ENCODE measurements at places on chromosomes 5 and 9.

DNA sequence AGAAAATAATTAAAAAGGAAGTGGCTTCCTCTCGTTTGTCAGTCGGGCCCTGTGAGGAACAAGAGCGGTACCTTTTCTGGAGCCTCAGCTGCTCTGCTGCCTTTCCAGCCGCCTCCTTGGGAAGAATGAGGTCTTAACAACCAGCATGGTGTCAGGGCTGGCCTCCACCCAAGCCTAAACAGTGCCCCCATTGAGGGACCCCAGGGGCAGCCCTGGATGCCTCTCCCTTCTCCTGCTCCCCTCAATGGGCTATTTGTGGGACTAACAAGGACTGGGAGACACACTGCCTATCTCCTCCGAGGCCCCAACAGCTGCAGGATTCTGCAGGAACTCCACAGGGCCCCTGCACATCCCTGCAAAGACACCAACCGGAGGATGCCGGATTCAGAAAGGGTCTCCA lies 155.4 kb upstream of the MAP3K1 start:
- DNase-seq: no peak

GRCh38 chr5:167271511-167271910 lies 1019.9 kb upstream of the WWC1 start:
- DNase-seq: no peak

DNA sequence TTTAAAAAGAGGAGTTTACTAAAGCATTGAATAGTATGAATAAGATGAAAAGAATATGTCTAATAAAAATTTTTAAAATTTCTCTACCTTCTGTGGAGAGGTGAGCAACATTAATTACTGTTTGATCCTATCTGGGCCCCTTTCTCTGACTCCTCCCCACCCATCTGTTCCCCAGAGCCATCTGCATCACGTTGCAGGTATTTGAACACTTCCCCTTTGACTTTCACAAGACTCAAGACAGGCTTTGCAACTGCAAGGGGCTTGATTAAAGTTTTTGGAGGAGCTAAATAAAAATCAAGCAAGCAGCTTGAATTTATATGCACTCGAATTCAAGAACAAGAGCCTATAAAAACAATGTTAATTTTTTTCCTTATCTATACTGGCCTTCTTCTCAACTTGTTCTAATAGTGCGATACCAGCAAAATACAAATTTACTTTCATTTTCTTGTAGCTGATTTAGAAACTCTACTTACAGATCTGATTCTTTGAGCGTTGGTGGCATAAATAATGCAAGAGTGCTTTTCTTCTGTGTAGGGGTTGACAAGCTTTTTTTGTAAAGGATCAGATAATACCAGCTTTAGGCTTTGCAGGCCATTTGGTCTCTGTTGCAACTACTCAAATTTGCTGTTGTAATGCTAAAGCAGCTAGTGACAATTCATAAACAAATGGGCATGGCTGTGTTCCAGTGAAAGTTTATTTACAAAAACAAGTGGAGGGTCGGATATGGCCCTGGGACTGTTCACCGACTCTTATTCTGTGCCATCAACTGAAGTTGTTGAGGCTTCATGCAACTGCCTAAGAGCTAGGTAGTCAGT lies 21.2 kb downstream of the TXNDC8 start:
- no peak for DNase-seq

DNA sequence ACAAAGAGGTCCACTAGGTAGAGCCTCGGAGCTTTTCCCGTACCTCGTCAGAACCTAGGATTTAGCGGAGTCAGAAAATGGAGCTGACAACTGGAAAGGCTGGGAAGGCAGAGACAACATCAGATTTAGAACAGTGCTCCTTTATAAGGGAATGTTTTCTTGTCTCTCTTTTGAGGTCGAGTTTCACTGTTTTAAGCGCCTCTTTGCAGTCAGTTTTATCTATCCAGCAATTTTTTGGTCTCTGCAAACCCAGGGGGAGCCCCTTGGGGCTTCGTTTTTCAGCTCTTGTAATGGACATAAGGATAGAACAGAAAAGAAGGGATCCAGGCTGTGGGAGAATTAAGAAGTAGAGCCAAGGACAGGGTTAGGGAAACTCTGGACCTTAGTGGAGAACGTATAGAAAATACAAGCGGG lies 80.5 kb downstream of the FNBP1 start:
- no peak for DNase-seq

DNA sequence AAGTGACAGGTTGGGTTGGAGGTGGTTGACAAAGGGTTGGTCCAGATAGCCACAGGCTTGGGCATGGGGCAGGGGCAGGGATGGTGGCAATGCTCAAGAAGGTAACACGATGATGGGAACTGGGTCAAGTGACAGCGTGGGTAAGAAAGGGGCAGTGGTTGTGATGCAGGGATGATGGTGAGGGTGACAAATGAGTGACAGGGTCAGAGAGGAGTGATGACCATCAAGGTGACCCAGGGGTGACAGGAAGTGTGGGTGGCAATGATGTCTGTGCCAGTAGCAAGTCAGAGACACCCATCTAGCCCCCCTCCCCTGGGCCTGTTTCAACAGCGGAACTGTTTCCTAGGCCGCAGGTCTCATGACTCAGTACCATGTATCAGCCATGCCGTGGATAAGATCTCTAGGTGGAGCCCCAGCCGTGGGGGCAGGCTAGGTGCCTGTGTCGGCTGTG lies 20.5 kb downstream of the AQP3 start:
- DNase-seq: no peak

DNA sequence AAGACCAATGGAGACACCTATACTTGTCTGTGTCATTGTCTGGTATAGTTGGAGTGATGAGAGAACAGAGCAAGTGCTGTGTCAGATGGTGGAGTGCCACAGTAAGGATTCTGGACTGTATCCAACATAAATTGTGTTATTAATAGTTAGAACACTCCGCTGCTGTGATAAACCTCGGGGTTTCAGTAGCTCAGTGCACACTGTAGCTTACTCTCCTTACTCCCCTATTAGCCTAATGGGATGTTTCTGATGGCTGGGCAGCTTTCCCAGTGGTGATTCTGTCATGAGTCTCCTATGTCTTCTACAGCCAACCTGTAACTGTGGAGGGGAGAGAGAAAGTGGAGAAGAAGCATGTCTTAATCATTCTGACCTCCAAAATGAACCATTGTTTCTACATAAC lies 127.6 kb upstream of the PTCH1 start:
- DNase-seq: no peak

DNA sequence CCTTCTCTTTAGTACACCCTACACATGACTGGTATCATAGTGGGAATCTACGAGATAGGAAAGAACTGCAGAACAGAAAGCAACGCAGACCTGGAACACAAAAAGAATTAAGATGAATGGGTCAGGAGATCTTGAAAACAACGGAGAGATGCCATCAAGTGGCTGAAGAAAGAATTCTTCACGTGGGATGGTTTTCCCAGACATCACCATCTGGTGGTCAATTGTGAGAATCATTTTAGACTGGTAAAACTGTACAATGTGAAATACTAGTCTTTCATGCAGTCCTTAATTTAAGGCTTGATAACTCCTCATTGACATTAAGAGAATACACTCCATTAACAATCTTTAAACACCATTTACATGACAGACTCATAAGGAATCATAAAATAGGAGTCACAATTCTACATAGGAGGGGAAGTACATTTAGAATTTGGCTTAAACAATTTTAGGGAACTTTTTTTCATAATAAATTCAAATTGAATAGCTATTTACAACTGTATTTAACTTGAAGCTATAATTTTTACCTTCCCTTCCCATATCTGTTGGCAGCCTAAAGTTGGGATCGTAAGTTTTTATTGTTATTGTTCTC lies 128.4 kb upstream of the TRPM3 start:
- DNase-seq: no peak

GRCh38 chr9:89387197-89387849 lies 69.0 kb downstream of the SECISBP2 start:
- DNase-seq: no peak

DNA sequence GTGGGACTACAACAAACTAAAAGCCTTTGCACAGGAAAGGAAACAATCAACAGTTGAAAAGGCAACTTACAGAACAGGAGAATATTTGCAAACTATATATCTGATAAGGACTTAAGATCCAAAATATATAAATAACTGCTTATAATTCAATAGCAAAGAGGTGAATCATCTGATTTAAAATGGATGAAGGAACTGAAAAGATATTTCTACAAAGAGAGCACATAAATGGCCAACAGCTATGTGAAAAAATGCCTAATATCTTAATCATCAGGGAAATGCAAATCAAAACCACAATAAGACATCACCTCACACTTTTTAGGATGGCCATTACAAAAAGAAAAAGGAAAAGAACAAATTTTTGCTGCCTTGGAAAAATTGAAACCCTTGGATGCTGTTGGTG lies 100.4 kb downstream of the LURAP1L start:
- no peak for DNase-seq

- DNase-seq: no peak
These were observed 671.1 kb downstream of the TAF11L14 start for GRCh38 chr5:18305288-18305924.

DNA sequence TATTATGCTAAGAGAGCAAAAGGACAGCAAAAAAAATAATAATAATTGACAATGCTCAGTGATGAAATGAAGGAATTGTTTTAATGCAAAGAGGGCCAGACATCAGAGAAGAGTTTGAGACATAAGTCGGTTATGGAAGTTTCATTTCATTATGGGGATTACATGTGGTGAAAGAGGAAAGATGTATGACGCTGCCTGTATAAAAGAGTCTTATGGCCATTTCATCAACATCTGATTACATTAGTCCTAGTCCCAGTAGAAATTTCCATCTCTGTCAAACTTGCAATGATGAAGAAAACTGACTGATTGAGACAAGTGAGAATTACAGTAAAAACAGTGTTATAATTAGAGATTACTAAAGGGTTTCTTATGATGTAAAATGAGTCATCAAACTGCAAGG lies 900.6 kb upstream of the CDH9 start:
- no peak for DNase-seq

DNA sequence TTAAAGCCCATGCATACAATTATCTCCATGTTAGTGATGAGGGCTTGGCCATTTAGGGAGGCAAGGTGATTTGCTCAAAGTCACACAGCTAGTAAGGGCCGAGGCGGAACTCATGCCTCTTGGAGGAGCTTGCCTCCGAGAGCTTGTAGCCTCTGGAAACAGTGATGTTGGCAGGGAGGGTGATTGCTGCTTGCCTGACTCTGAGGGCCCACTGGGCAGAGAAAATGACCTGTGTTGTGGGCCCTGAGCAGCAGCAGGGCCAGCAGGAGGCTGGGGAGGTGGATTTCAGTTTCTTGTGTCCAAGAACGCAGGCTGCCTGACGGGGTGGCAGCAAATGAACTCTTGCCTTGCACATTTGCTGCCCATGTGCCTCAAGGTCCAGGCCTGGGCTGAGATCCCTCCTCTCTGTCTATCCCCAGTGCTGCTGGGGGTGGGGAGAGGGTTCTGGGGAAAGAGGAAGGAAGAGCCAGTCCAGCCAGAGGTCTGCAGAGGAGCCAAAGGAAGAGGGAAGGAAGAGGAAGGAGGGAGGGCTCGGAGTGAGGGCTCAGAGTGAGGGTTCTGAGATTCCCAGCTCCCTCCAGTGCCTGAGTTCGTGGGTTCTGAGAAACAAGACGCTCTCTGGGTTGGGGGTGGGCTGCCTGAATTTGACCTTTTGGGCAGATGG lies 16.2 kb upstream of the PTGS1 start:
- DNase-seq: no peak

GRCh38 chr9:128420060-128420650 lies 502 bp upstream of the CERCAM start:
- no peak for DNase-seq

DNA sequence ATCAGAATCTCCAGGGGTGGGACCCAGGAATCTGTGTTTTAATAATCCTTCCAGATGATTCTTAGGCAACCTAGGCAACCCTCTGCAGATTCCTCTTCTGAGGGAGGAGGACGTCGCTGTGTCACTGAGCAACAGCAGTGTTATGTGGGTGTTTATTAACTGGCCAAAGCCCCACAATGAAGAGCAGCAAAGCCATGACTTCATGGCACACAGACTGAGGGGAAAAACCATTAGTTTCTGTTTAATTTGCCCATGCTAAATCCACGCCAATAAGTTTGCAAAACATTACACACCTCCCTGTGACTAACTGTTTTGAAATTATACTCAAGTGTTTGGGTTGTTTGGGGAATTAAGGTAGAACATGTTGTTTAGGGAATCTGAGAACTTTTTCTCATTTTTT lies 83.7 kb upstream of the TMED7 start:
- DNase-seq: no peak

GRCh38 chr9:109139851-109140250 lies 20.1 kb upstream of the TMEM245 start:
- no peak for DNase-seq

- no peak for DNase-seq
These were observed at the start of gene GPR151 for GRCh38 chr5:146516151-146516475. TSS of gene GPR151 (minus strand) at chr5:146516190. CDS start at chr5:146516113, 77 bp downstream.

DNA sequence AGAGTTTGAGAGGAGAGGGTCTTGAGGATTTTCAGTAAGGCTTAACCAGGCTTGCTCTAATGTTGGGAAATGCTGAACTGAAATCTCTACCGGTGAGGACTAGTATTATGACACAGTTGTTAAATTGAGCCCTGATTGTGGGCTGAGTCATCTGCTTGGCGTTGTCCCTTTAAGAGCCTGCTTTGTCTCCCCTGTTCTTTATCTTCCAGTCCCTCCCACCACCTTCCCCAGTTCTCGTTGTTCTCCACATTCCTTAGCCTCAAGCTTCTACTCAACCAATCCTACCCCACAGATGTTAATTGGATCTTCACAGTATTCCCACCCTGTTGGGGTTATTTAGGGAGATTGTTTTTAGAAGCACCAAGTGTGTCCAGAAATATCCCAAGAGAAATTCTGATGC lies 57.6 kb downstream of the ANKRD55 start:
- DNase-seq: no peak

GRCh38 chr5:155332618-155333017 lies 319.1 kb downstream of the KIF4B start:
- DNase-seq: no peak

DNA sequence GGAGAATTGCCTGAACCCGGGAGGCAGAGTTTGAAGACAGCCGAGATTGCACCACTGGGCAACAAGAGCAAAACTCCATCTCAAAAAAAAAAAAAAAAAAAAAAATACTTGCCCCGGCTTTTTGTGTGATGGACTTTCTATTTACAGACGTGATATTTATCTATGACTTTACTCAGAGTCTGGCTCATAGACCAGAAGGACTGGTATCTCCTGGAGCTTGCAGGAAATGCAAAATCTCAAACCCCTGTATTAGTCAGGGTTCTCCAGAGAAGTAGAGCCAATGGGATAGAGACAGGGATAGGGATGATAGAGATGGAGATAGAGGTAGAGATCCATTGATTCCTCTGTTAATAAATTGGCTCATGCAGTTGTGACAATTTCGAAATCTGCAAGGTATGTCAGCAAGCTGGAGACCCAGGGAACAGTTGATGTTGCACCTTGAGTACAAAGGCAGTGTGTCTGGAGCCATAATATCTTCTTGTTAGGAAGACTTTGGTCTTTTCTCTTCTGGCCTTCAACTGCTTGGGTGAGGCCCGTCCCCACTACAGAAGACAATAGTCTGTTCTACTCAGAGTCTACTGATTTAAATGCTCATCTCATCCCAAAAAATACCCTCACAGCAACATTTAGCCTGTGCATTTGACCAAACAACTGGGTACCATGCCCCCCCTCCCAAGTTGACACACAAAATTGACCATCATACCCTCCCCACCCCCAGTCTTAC lies 195.4 kb upstream of the MSX2 start:
- no peak for DNase-seq

GRCh38 chr5:125823572-125823971 lies 599.6 kb upstream of the GRAMD2B start:
- DNase-seq: no peak

All from cortex of kidney (tissue), 1 donor.